ENCODE measurements at places on chromosomes 4 and X. TPM values are rescaled to one million over a fixed set of nuclear protein-coding genes. Genes with fewer than 3 reads are reported as not detected.
A peak's percentile ranks its signal among the peaks of the same experiment; 100 is the strongest.

GABRB1 gene
- not detected for polyA plus RNA-seq

FHDC1 gene
- 0.43 TPM for polyA plus RNA-seq

FABP2 gene
- polyA plus RNA-seq: not detected

ARHGAP6 gene
- polyA plus RNA-seq: 0.08 TPM

BGN gene
- polyA plus RNA-seq: 308 TPM

SLC10A6 gene
- polyA plus RNA-seq: not detected

FAAH2 gene
- polyA plus RNA-seq: not detected

SLC9B1 gene
- polyA plus RNA-seq: 0.19 TPM

DNA sequence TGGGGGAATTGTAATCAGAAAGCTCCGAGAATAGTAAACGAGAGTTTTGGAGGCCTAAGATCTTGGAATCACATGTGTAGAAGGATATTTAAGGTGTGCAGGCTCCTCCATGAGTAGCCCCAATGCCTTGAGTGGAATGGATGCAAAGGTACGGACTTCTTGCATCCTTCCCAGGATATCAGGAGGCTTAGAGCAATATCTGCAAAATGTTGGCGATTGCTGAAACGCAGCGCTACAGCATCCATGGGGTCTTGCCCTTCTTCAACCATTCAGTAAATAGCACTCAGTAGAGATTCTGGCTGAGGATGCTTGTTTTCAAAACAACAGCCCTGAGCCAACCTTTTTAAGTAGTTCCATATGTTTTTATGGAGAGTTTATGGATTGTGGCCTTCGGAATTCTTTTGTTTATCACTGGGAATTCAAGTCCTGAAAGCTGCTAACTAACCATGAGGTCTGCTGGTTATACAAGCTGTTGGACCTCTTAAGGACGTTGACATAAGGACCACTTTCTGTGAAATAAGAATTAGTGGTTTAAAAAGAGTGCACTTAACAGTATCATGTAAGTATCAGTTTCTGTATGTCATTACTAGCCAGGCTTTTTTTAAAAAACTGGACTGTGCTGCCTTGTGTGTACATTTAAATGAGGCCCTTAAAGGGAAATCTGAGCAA lies 228.8 kb upstream of the PGRMC2 start:
- DNase-seq: peak; percentile 78

DNA sequence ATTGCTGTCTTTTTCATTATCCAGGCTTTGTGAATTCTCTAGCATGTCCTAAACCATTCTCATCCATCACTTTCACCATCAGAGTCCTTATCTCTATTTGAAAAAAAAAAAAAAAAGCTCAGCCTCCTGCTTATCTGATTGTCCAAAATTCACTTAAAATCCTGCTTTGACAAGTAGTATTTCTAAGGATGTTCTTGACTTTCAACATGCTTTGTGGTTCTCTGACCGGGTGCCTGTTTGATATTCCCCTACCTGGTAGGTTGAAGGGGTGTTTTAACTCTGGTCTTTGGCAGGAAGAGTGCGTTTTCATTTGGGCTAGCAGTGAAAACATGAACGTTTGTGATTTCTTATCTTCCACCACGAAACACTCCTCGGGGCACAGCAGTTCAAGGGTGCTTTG lies 17.3 kb upstream of the BBS12 start:
- no peak for DNase-seq

DNA sequence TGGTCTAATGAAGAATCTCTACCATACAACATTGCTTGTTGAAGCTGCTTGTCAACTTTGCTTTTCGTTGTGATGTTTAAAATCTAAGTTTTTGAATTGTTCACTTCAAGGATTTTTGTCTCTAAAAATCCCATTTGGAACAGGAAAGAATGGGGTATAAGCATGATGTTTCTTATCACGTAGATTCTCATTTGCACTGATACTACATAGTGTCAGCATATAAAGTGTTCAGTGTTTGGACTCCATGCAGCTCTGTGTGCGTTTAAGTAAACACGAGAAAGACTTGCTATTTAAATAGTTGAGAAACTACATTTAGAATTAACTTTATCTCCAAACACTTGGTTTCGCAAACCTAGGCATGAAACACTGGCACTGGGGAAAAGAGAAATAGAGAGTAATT lies 452.5 kb downstream of the NKX6-1 start:
- no peak for DNase-seq

GRCh38 chr4:27267339-27267969 lies 406.8 kb downstream of the STIM2 start:
- peak; percentile 2 for DNase-seq

DNA sequence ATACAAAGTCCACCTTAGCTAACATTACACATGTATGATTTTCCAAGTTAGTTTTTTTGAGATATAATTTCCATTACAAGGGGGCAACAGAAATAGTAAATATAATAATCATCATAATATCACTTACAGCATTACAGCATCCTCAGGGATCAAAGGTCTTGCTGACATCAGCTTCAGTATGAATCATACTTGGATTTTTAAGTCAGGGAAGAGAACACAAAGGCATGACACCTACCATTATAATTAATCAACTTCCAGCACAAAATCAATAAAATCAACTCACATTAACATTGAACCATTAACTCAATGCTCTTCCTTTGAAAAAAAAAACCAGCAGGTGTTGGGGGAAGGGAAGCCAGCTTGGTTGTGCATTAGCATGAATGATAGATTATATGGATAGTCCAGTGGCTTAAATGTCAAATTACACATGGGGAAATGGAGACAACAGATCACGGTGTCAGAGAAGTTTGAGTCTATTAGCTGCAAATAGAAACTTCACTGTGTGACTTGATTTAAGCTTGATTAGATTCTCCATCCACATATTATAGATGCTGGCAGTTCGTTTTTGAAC lies 66.9 kb upstream of the CAPN6 start:
- no peak for DNase-seq

DNA sequence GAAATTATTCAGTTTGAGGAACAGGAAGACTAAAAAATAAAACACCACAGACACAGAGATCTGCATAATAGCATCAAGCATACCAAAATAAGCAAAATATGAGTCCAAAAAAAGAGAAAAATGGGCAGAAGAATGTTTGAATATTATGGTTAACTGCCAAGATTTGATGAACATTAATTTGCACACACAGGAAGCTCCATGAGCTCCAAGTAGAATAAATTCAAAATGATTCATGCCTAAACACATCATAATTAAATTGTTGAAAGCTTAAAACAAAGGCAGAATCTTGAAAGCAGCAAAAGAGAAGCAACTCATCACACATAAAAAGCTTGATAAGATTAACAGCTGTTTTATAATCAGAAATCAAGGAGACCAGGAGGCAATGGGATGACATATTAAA lies 156.6 kb upstream of the ARSJ start:
- DNase-seq: peak; percentile 12

DNA sequence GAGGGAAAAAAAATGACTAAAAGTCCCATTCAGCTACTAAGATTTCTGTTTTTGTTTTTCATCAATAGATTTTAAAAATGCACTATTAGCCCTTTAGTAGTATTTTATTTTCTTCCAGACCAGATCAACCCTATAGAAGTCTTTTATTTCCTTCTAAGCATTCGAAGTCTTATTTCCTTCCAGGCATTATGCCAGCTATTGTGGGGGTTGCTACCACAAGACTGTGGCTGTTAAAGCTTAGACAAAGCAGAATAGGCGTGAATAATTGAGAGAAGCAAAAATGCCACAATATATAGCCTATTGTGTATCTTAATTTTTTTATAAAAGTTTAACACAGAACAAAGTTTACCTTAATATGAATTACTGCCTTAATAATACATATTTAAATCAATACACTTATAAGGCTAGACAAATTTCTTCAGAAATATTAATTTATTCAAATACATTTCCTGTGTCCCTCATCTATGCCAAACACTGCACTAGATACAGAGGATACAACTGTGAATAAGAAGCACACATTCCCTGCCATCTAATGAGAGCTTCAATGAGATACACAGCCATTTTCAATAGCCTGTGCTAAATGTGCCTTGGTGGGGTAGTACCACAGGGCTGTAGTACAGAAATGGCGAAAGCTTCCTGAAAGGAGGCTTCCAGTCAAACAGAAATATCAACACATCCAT lies 33.1 kb downstream of the SLC10A7 start:
- no peak for DNase-seq

DNA sequence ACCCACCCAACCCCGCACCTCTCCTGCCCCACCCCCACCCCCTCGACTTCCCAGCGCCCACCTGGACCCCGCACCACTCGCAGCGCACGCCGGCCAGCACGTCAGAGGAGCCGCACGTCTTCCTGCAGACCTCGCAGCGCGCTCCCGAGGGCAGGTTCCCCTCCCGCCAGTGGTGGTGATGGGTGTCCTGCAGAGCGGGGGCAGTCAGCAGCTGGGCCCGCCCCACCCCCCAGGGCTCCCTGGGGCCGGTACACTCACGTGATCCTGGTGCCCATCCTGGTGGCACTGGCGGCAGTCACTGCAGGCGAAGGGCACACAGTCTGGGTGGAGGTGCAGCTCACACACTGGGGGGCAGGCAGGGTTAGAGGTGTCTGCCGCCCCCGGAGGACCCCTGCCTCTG lies 5.1 kb downstream of the DGKQ start:
- DNase-seq: no peak

- no peak for DNase-seq
These were observed 15.6 kb downstream of the TLR8 start for GRCh38 chrX:12921886-12922598.

GRCh38 chr4:63492515-63492914 lies 916.7 kb downstream of the TECRL start:
- no peak for DNase-seq

DNA sequence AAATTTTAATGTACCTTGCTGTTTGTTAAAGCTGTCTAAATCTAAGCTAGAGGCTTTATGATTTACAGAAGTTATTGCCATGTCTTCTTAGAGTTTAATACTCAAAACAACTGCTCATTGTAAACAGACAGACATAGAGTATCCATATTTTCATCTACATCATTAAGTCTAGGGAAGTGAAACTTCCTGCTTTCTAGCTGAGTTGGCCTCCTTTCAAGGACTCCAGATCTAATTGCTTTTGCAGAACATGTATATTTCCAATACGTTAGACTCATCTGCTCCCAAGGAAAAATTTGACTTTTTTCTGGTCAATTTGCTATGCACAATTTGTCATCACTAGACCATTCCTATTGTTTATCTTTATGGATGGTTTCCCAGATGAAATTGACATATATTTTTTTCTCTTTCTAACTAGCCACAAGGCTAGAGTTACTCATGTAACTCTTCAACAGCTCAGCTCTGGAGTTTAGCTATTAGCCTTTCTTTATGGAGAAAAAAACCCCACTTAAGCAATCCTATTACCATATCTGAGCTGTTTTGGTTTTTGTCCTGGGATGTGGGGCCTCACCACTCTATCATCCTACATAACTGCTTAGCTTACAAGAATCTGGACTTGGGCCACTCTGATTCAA lies 122.9 kb downstream of the PPA2 start:
- peak; percentile 6 for DNase-seq

DNA sequence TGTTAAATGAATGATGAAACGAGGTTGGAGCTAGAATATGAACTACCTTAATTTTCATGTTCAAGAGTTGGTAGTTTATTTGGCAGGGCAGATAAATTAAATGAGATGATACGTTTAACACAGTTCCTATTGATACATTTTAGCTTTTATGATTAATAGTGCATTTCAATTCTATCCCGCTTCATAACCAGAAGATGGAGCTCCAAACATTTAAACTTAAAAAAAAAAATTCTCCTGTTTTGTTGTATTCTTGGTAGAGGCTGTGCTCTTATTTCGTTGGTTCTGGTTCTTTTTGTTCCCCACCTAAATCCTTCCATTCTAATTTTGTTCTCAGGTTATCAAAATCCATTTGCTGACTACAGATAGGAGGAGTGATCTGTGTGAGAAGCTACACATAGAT lies 71.8 kb upstream of the PTPN13 start:
- DNase-seq: peak; percentile 53

- DNase-seq: no peak
These were observed 30.1 kb downstream of the NAT8L start for GRCh38 chr4:2089222-2089621.

- peak; percentile 52 for DNase-seq
These were observed 5.6 kb downstream of the PDE5A start for GRCh38 chr4:119623025-119623424.

DNA sequence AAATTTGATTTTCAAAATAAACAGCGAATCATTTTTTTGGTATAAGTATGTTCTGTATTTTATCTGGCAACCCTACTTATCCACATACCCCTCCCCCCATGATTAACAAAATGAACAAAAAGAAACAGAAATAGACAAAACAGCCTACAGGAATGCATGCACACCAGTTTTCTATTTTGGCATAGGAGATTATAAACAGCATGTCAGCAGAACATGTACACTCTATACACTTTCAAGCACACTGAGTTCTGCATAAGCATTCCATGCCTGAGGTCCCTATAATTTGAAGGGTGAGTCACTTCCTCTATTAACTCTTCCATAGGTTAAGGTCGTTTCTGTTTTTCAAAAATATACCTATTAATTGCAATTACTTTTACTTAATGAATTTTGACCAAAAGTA lies 28.0 kb upstream of the ZNF280C start:
- DNase-seq: no peak

DNA sequence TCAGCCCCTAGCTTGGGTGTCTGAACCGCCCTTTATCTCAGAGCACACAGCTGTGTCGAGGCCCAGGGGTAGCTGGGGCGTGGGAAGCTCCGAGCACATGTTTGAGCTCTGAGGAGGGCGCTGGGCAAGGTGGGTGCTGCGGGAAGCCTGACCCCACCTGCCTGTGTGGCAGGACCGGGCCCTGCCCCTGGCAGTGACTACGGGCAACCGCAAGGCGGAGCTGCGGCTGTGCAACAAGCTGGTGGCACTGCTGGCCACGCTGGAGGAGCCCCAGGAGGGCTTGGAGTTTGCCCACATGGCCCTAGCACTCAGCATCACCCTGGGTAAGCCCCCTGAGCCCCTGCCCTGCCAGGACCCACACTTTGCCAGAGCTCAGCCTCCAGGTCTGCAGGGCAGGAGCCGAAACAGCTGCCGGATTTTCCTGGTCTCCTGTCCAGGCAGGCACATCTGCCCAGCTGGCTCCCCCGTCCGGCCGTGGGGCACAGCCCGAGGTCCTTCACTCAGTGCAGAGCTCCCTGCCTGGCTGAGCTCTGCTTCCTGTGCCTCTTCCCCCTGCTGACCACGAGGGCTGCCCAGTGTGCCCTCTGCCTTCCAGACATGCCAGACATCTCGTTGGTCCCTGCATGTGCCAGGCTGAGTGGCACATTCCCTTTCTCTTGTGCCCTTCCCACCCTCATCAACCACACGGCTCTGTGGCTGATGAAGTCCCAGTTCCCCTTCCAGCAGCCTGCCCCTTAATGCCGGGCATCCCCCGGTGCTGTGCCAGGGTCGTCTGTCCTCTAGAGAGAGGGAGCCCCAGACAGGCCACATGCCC lies 33.2 kb upstream of the HTRA3 start:
- no peak for DNase-seq

- no peak for DNase-seq
These were observed 65.4 kb downstream of the CXXC4 start for GRCh38 chr4:104429150-104429741.

- no peak for DNase-seq
These were observed 228.4 kb downstream of the DTHD1 start for GRCh38 chr4:36509845-36510244.

- no peak for DNase-seq
These were observed 206.3 kb downstream of the PDGFC start for GRCh38 chr4:156765277-156765676.

- no peak for DNase-seq
These were observed 39.2 kb downstream of the MAP7D3 start for GRCh38 chrX:136211766-136212556.
